ENCODE measurements at places on chromosomes 5 and 9. TPM values are rescaled to one million over a fixed set of nuclear protein-coding genes. Genes with fewer than 3 reads are reported as not detected.

Gene FNIP1
- 34.7 TPM for total RNA-seq

DNA sequence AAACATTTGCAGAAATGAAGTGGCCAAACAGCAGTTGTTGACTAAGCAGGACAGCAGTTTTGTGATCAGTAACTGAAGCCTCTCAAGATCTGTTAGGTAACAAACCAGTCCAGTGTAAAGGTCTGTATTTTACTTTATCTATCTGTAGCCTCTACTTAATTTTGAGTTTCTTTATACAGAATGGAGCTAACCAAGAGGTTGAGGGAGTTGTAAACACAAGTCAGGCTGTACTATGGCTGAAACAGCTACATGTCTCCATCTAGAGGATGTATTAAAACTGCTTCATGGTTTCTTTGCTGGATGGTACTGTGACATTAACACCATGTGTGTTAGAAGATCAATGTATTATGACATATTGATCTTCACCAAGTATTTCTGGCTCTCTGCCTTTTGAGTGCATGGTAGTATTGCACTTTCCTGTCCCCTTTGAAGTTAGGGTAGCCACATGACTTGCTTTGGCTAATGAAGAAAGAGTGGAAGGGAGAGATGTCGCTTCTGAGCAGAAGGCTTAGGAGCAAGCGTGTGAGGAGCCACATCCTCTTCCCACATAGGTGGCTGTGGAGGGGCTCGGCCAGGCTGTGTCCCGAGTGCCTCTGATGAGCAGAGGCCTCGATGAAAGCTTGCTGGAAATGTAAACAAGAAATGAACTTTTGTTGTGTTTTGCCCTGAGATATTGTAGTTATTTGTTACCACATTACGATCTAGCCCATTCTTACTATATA is 105.6 kb upstream of the PCA3 start:
- H3K36me3 ChIP-seq: no peaks in the 10 kb centered on the region
- DNase-seq: no peak
- no peaks in the 10 kb centered on the region for H3K27me3 ChIP-seq

Gene NUTM2G
- not detected for total RNA-seq

DNA sequence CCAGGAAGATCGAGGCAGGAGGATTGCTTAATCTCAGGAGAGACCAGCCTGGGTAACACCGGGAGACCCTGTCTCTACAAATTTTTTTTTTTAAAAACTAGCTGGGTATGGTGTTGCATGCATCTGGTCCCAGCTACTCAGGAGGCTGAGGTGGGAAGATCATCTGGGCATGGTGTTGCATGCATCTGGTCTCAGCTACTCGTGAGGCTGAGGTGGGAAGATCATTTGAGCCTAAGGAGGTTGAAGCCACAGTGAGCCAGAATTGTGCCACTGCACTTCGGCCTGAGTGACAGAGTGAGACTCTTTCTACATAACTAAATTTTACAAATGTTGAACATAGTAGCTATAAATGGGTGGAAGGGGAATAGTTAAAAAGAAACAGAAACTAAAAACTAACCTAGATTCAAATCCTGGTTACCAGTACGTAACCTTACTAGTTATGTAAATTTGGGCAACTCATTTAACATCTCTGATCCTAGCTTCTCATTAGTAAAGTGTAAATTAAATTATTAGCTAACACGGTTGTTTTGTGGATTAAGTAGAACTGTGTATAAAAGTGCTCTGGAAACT is 41.7 kb downstream of the TMEM161B start:
- H3K4me3 ChIP-seq: no peak overlapping the region
- peaks cover 7% of the 10 kb centered on the region for H3K36me3 ChIP-seq
- DNase-seq: no peak
- no peaks in the 10 kb centered on the region for H3K27me3 ChIP-seq

- H3K4me1 ChIP-seq: no peaks in the 10 kb centered on the region
- no peak overlapping the region for H3K27ac ChIP-seq
- DNase-seq: no peak
- H3K4me3 ChIP-seq: no peak overlapping the region
- H3K36me3 ChIP-seq: peaks cover 35% of the 10 kb centered on the region
These were observed 264.3 kb downstream of the RFX3 start for GRCh38 chr9:3261484-3261883.

Data from CD4-positive, alpha-beta T cell (primary cell).